ENCODE measurements at places on chromosomes 12 and 14. TPM values are rescaled to one million over a fixed set of nuclear protein-coding genes. Genes with fewer than 3 reads are reported as not detected.
A peak's percentile ranks its signal among the peaks of the same experiment; 100 is the strongest.

The CCDC177 gene
- 0.08 TPM for total RNA-seq

The OAS2 gene
- total RNA-seq: 113 TPM

DNA sequence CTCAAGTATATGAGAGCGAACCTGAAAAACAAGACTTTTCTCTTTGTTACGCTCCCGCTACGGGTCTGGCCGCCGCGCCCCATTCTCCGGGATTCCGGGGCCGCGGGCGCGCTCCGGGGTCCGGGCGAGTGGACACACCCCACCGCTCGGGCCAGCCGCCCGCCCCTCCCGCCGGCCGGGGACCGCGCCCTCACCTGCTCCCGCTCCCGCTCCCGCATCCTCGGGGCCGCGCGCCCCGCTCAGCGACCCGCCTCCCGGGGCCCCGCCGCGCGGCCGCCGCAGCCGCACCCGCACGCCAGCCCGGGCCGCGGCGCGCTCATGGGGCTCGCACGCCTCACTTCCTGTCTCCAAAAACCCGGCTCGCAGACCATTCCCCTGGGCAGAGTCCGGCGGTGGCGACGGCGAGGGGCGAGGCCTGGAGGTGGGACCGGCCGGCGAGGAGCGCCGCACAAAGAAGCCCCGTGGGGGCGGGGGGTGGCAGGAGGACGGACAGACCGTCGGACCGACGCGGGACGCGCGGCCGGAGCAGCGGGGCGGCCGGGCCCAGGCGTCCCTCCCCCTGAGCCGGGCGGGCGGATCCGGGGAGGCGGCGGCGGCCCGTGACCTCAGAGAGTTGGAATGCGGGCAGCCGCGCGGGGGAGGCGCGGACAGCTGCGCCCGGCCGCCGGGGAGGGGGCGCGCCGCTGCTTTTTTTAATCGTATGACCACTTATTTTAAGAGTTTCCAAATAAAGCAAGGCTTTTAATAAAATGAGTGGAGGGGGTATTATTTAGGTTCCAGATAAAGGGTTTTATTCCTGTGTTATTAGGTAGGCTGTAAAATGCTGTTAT, at the start of gene PTPN21:
Gene PTPN21, minus strand, starts transcription at position 551 of the 830 bp plus-strand sequence. CDS start 4,590 bp downstream, outside the sequence.
- no peak for DNase-seq

DNA sequence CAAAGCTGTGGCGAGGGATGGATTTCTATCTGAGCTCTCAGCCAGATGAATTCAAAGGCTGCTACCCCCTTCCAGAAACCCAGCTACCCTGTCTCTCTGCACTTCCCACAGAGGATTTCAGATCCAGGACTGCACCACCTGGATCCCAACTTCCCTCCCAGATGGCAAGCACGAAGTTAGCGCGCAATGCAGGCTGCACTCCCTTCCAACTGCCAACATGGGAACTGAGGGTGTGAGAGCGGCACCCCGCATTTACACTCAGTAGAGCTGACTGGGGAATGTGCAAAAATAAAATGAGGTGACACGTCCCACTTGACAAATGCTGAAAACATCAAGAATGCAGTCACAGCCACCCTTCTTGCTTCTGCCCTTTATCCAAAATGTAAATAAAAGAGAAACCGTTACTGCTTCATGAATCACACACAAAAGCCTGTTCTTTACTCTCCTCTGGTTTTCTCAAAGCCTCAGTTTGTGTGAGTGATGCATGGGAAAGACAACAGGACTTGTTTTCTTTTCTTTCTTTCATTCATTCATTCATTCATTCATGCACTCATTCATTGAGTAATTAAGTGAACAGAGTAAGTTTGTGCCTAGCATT, 85.7 kb downstream of the ITPK1 start:
- no peak for DNase-seq

GRCh38 chr12:2457933-2458414, 336.8 kb upstream of the FKBP4 start:
- no peak for DNase-seq

GRCh38 chr12:92210071-92210470, 64.4 kb upstream of the BTG1 start:
- no peak for DNase-seq

- DNase-seq: no peak
Observed at GRCh38 chr14:36690311-36691040, 28.8 kb downstream of the PAX9 start.

DNA sequence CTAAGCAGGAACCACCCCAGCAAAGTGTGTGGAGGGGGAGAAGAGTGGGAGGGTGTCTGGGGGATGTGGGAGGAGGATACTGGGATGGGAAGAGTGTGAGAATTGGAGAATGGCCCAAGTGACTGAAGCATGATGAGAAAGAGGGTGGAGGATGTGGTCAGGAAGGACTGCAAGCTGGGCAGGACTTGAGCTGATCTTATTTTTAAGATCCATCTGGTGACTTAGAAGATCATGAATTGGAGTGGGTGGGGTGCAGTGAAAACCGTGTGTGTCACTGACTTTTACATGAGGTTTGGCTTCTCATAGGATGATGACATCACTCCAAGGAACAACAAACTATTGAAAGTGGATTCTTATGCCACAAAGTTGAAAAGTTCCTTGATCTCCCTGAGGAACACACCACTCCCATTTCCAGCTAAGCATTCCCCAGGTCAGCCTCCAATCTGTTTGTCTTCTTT, 287.5 kb downstream of the GALC start:
- no peak for DNase-seq

The KLRC1 gene
- total RNA-seq: 0.12 TPM

DNA sequence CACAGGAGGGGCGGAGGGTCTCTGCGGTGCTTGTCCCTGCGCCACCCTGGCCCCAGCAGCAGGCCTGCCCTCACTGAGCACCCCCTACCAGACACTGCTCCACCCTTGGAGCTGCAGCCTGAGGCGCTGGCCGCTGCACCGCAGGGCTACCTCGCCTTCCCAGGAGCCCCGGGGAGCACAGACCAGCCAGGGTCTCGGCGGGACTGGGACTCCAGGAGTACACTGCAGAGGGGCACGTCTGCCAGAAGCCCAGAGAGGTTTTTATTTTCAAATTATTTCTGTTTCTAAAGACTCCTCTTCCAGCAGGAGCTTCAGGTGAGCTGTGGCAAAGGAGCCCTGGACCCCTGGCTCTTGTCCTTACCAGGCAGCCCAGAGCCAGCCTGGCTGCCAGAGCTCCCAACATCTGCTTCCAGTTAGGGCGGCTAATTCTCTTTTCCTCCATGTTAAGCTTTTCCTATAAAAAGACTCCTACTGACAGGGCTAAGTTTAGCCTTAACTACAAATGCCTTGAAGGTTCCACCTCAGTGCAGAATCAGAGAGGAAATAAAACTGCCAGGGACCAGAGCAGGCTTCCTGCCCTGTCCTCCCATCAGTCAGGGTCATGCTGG, 26.4 kb downstream of the DEGS2 start:
- no peak for DNase-seq

The CNPY2 gene
- 170 TPM for total RNA-seq

The TCL1B gene
- total RNA-seq: not detected

The KRT82 gene
- total RNA-seq: not detected

The TMCC3 gene
- 0.12 TPM for total RNA-seq

The CRIP1 gene
- 97.1 TPM for total RNA-seq

The PPP4R4 gene
- total RNA-seq: 2.2 TPM

The CLEC9A gene
- not detected for total RNA-seq

- no peak for DNase-seq
Observed at GRCh38 chr12:88308825-88309224, 166.7 kb downstream of the TMTC3 start.

The BORCS5 gene
- 34.5 TPM for total RNA-seq

GRCh38 chr12:47360771-47361388, 281.1 kb upstream of the AMIGO2 start:
- peak; percentile 62 for DNase-seq

DNA sequence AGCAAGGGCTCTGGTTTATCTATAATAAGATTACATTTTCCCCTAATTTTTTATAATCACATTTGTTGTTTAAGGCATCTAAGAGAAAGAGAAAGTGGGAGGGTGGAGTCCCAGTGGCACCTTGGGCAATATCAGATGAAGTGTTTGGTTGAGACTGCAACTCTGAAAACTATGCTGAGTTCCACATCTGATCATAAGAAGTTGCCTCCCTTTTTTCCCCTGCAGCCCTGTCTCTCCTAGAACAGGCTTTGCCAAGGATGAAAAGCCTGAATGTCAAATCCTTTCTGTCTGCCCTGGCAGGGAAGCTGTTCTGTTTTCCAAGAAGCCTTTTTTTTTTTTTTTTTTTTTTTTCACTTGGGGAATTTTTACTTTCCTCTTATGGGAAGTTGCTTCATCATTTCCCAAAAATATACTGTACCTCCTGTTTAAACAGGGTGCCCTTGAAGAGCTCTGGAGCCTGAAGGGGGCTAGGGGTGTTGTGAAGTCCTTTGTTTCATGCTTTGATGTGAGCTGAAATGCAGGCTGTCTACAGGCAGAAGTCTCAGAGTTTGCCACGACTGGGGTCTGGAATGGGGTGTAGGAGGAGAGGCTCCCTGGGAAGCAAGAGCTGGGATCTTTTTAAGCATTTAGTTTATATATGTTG, 71.3 kb downstream of the SUSD6 start:
- no peak for DNase-seq

The CKB gene
- total RNA-seq: 13.7 TPM

The RNF212B gene
- total RNA-seq: not detected

GRCh38 chr12:131559517-131560516, 151.1 kb upstream of the SFSWAP start:
- no peak for DNase-seq

The CACNB3 gene
- total RNA-seq: 13.1 TPM

All from activated T-helper 1 cell treated with anti-CD3 and anti-CD28 coated beads, Interleukin-12 subunit alpha, Interleukin-12 subunit beta, Interleukin-2, Interleukin-4 antibody, amounts not matched to agents 30 ng/mL and 10 ng/mL and 1 ng/mL, durations not matched to agents 14 hours and 24 hours and 36 hours (primary cell).